ENCODE measurements at places on chromosomes 7 and 10. TPM values are rescaled to one million over a fixed set of nuclear protein-coding genes. Genes with fewer than 3 reads are reported as not detected.

DNA sequence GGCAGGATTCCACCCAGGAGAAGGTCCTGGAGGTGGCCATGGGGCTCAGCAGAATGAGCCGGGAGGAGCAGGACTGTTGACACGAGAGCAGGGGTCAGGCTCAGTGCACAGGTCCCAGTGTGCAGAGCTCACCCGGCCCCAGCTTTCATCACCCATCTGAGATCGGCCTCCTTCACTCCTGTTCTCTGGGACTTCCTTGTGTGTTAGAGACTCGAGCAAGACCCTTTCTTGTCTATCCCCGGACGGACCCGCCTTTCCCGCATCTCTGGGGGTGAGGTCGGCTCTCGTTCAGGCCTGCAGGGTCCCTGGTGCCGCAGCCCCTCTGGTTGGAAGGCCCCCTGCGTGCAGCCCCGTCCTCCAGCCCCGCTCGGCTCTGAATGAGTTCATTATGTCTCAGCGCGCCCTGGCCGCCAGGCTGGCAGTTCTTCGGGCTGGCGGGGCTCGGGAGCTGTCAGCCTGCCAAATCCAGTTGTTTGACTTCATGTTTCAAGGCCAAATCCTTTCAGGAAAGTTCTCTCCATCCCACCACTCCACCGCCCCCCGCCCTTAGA lies 127.9 kb downstream of the LHPP start:
- H3K27me3 ChIP-seq, result no peaks in the 10 kb centered on the region
- no peaks in the 10 kb centered on the region for H3K4me1 ChIP-seq
- no peak for DNase-seq
- peaks cover 8% of the 10 kb centered on the region for H3K36me3 ChIP-seq

- H3K4me1 ChIP-seq, result peaks cover 28% of the 10 kb centered on the region
- no peak overlapping the region for H3K4me3 ChIP-seq
These were observed 37.5 kb downstream of the NET1 start for GRCh38 chr10:5449823-5450222.

DNA sequence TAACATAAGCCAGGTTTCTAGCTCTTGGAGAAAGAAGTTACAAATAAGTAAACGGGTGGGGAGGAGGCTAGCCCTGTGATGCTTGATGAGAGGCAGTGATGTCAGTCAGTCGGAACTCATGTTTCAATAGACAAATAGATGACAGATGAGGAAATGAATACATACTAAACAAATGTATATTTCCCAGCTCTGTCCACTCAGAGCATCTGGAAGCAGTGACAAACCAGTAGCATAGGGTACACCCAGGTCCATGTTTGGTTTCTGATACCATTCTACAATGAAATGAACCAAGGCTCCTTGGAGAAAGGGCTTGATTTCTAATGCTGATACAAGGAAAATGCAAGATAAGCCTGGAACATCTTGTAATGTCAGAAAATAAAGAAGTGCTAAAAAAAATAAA lies 30.6 kb downstream of the PODXL start:
- no peak for DNase-seq
- H3K4me3 ChIP-seq, result no peak overlapping the region
- H3K27me3 ChIP-seq, result peaks cover 5% of the 10 kb centered on the region
- no peaks in the 10 kb centered on the region for H3K36me3 ChIP-seq
- H3K4me1 ChIP-seq, result peaks cover 3% of the 10 kb centered on the region
- H3K27ac ChIP-seq, result no peak overlapping the region

GRCh38 chr7:110780712-110781111 lies 310.2 kb upstream of the LRRN3 start:
- H3K4me1 ChIP-seq, result peaks cover 3% of the 10 kb centered on the region
- no peak overlapping the region for H3K4me3 ChIP-seq
- no peak overlapping the region for H3K27ac ChIP-seq
- no peaks in the 10 kb centered on the region for H3K36me3 ChIP-seq
- H3K27me3 ChIP-seq, result no peaks in the 10 kb centered on the region

DNA sequence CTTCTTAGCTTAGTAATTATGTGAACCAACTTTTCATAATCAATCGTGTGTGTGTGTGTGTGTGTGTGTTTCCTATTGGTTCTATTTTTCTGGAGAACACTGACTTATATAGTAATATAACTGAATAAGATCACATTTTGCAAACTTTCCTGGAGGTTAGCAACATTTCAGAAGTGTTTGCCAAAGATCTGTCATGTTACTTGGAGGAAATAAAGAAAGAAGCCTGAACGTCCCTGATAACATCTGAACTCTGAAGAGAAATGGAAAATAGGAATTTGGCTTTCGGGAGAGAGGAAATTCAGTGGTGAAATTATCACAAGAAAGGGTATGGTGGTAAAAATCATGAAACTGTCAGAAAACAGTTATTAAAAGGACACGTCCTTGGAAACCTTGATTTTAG lies 984.4 kb upstream of the AUTS2 start:
- H3K4me1 ChIP-seq, result no peaks in the 10 kb centered on the region
- H3K27ac ChIP-seq, result no peak overlapping the region
- H3K36me3 ChIP-seq, result no peaks in the 10 kb centered on the region
- no peak overlapping the region for H3K4me3 ChIP-seq
- DNase-seq, result no peak
- no peaks in the 10 kb centered on the region for H3K27me3 ChIP-seq

DNA sequence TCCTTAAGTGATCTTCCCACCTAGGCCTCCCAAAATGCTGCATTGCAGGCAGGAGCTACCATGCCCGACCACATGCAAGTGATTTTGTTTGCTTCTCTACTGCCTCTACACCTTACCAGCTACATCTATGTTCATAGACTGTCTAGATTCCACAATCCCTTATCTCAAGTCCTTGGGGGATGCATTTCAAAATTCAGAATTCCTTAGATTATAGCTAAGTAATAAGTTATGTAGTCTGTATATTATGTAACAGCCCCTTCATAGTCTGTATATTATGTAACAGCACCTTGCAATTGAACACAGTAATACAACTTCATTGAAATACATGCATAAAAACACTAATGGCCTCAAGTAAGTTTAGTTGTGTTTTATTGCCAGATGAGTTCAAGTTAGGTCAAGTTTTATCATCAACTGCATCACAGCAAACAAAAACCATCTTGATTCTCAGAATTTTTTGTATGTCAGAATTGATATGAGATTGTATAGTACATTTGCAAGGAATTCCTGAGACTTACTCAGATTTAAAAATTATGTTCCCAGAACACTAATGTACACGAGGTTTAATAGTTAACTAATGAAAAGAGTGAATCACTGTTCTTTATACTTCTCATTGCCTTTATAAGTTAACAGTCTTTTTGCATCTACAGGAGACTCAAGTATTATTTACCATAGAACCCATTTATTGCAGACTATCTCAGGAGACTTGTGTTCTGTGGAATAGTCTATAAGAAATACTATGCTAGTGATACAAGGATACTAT lies 11.6 kb upstream of the FOXP2 start:
- no peaks in the 10 kb centered on the region for H3K36me3 ChIP-seq
- H3K27ac ChIP-seq, result no peak overlapping the region
- H3K27me3 ChIP-seq, result no peaks in the 10 kb centered on the region
- H3K4me3 ChIP-seq, result no peak overlapping the region

GRCh38 chr7:71386152-71386785 lies 254.3 kb downstream of the GALNT17 start:
- H3K4me3 ChIP-seq, result no peak overlapping the region
- no peaks in the 10 kb centered on the region for H3K4me1 ChIP-seq
- no peak for DNase-seq
- no peaks in the 10 kb centered on the region for H3K36me3 ChIP-seq

GRCh38 chr7:21028186-21028585 lies 241.5 kb upstream of the SP8 start:
- DNase-seq, result no peak
- H3K36me3 ChIP-seq, result no peaks in the 10 kb centered on the region
- no peaks in the 10 kb centered on the region for H3K4me1 ChIP-seq
- no peak overlapping the region for H3K4me3 ChIP-seq
- H3K27me3 ChIP-seq, result no peaks in the 10 kb centered on the region
- H3K27ac ChIP-seq, result no peak overlapping the region

DNA sequence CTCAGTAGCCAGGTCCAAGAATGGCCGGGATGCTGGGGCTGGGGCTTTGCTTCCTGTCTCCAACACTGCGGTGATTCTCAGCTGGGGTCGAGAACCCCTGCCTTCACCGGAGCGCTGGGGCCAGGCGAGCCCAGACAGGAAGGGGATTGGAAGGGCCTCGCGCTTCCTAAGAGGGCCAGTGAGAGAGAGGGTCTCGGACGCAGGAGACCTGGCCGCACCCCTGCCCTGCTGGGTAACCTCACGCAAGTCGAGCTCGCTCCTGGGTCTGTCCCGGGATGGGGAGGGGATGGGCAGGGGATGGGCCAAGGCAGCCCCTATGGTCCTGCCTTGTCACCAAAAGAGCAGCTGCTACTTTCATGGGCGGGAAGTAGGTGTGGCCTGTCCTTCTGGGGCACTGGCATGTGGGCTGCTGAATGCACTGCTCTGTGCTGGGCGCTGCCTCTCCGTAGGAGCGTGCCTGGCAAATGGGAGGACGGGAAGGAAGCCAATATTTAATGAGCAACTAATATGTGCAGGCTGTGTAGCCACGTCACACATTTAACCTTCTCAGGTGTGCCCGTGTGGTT lies 20.0 kb downstream of the KCNK18 start:
- peaks cover 2% of the 10 kb centered on the region for H3K27me3 ChIP-seq
- DNase-seq, result peak; percentile 33
- no peaks in the 10 kb centered on the region for H3K36me3 ChIP-seq
- peak overlapping the region; percentile 61 for H3K4me3 ChIP-seq
- no peak overlapping the region for H3K27ac ChIP-seq
- peaks cover 2% of the 10 kb centered on the region for H3K4me1 ChIP-seq

Gene SFRP5
- total RNA-seq, result 1.3 TPM

Gene LRMDA
- 0.30 TPM for total RNA-seq

Gene TRIM73
- total RNA-seq, result 27.9 TPM

Gene MCM7
- 164 TPM for total RNA-seq

Gene GDI2
- 96.2 TPM for total RNA-seq

Gene C7orf57
- total RNA-seq, result 0.44 TPM
